ENCODE measurements at places on chromosomes 5 and 9. TPM values are rescaled to one million over a fixed set of nuclear protein-coding genes. Genes with fewer than 3 reads are reported as not detected.

Gene PCDHA2
- 0.05 TPM for total RNA-seq

Gene PAPPA
- 24.8 TPM for total RNA-seq

Gene PPP1R2B
- 0.06 TPM for total RNA-seq

Gene PTCD2
- total RNA-seq = 10.2 TPM

Gene MORN5
- not detected for total RNA-seq

Gene RHOBTB3
- 8.2 TPM for total RNA-seq

Gene CNTLN
- total RNA-seq = 4.5 TPM

Gene AFAP1L1
- total RNA-seq = 8.1 TPM

Gene MYOT
- total RNA-seq = not detected

Gene SLCO6A1
- not detected for total RNA-seq

Gene WDR31
- 0.95 TPM for total RNA-seq

Gene SLC25A48
- total RNA-seq = 0.20 TPM

Gene SHROOM1
- total RNA-seq = 10.3 TPM

Gene GNA14
- total RNA-seq = not detected

Gene BTNL3
- not detected for total RNA-seq

All from A549 treated with CORT108297 at 1 μM for 4 hours (cell line).